AG10803 (cell line): ENCODE measurements at places on chromosomes 7 and 10.

DNA sequence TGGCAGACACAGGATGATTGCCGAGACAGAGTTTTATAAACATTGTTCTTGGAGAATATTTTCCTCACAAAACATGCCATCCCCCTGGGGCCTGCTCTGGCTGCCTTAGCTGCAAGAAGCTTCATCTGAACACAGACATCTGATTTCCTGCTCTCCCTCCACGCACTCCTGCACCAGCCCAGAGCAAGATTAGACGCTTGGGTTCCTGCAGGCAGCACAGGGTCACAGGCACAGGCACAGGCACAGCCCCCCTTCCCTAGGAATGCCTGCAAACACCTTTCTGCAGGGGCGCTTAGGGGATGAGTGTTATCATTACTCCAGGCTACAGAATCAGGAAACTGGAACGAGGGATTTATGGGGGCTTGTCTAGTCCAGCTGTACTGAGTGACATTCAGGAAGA lies 450.3 kb downstream of the GRID1 start:
- DNase-seq, result no peak

- DNase-seq, result no peak
Measured at GRCh38 chr10:28157379-28157778, 145.5 kb downstream of the MPP7 start.

DNA sequence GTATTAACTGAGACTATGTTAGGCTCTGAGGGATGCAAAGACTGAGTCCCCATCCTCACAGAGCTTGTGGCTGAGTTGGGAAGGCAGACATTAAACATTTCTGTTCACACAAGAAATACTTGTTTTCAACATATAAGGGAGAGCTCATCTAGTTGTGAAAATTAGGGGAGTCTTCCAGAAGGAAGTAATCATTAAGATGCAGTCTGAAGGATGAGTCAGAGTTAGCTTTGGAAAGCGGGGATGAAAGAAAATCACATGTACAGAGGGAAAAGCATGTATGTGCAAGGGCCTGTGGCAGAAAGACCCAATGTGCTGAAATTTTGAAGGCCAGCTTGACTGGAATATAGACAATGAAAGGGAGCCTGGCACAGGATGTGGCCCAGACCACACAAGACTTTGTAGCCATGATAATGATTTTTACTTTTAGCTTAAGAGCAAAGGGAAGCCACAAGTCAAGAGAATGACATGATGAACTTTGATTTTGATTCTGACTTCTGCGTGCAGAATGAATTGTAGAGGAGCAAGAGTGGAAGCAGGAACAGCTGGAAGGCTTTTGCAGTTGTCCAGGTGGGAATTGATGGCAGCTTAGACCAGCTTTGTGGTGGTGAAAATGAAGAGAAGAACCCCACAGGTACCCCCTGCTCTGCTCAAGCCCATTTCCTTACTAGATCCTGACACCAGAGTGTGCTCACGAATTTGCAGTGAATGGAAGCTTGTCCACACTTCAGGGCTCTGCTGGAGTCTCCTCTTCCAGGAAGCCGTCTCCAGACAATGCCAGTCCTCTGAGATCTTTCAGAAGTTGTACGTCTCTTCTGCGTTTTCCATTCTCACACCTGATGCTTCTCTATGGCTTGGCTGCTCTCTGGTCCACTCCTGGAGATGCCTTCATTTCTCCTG lies 115.6 kb downstream of the ATXN7L1 start:
- peak; percentile 72 for DNase-seq

DNA sequence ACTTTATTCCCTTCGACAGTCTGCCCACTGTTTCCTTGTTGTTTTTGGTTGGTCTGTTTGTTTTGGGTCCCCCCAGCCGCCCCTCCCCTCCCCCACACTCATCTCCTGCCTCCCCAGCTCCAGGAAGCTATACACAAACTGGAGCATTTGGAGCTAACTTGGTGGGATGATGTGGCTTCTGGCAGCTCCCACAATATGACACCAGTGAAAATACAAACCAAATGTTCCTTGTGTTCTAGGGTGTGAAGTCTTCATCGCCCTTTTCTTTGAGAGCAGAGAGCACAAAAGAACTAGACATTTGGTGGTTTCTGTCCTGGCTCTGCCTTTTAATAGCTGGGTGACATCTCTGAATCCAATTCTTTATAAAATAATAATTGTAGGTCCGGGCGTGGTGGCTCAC lies 33.8 kb downstream of the CREB5 start:
- no peak for DNase-seq

- DNase-seq, result no peak
Measured at GRCh38 chr10:76642358-76642757, 995.2 kb downstream of the KCNMA1 start.

DNA sequence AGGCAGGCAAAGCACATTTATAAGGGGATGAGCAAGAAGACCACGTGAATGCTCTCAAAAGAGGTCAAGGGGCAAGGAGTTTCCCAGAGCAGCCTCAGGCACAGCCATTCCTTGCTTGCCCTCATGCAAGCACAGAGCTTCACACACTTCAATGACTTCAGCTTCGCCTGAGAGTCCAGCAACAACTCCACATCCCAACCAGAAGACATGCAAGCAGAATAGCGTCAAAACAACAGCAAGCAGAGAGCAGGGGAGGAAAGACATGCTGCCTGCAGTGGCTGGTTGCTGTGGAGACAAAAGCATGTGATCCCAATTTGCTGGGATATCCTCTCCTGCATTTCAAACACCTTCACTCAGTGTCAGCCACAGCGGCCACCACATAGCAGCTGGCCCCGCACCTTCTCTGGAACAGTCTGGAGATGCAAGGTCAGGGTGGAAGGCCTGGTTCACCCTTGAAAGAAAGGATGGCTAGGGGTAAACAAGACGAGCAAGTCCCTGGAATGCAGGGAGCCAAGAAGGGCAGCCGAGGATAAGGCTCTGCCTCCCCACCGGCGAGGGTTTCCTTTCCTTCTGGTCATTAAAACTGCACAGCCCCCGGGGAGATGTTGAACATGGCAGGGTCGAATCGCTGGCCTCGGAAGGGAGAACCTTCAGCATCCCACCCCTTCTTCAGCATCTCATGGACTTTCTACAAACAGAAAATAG lies 60.2 kb upstream of the CAMK2B start:
- DNase-seq, result no peak

DNA sequence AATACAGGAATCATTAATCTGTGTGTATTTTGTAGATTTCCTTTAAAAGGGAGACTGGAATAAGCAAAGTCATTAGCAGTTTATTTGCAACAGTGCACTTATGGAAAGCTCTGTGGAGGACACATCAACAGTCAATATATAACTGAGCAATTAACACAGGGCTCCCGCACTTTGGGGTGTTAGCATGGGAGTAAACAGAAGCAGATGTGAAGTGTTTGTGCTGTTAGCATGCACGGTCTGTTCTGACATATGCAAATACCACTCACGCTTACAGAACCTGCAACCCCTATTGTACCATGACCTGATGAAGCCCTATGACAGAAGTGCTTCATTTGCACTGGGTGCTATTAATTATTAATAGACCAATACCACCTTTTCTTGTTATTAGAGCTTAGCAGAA lies 118.9 kb downstream of the PPP1R3A start:
- DNase-seq, result no peak

- DNase-seq, result no peak
Measured at GRCh38 chr7:5795752-5796475, 14.5 kb upstream of the RNF216 start.

- peak; percentile 88 for DNase-seq
Measured at GRCh38 chr7:140541513-140542227, 62.4 kb upstream of the MKRN1 start.

GRCh38 chr7:120475994-120476393 lies 203.0 kb downstream of the KCND2 start:
- DNase-seq, result no peak

GRCh38 chr7:15886626-15887025 lies 200.1 kb upstream of the MEOX2 start:
- no peak for DNase-seq

- peak; percentile 60 for DNase-seq
Measured at GRCh38 chr10:127157506-127158200, 38.7 kb downstream of the INSYN2A start.

GRCh38 chr10:132752378-132752777 lies 33.6 kb downstream of the NKX6-2 start:
- DNase-seq, result no peak

GRCh38 chr10:108862676-108863350 lies 1060.5 kb downstream of the XPNPEP1 start:
- DNase-seq, result no peak

- no peak for DNase-seq
Measured at GRCh38 chr10:71633920-71634319, 85.7 kb downstream of the C10orf105 start.

GRCh38 chr7:12550956-12551355 lies 19.6 kb upstream of the SCIN start:
- DNase-seq, result peak; percentile 44

- DNase-seq, result peak; percentile 31
Measured at GRCh38 chr10:77888356-77888703, 38.2 kb downstream of the DLG5 start.

GRCh38 chr7:24830440-24831050 lies 73.3 kb upstream of the GSDME start:
- no peak for DNase-seq

GRCh38 chr7:47815867-47816266 lies 132.4 kb downstream of the PKD1L1 start:
- no peak for DNase-seq

DNA sequence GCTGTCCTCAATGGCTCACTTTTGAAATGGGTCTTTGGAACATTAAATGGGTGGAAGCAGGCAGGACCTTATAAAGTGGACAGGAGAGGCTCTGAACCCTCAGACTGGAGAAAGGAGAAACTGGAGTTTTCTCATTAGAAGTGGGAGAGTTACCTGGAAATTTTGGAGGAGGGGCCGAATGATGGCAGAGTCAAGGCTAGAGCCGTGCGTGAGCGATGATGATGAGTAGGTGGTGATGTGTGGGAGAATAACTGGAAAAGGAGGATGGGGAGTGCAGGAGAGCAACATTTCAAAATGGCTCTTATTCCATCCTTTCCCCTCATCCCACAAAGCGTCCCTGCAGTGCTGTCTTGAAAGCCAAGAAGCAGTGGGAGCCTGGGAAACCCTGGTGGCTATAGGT lies 274.0 kb downstream of the LRMDA start:
- no peak for DNase-seq

DNA sequence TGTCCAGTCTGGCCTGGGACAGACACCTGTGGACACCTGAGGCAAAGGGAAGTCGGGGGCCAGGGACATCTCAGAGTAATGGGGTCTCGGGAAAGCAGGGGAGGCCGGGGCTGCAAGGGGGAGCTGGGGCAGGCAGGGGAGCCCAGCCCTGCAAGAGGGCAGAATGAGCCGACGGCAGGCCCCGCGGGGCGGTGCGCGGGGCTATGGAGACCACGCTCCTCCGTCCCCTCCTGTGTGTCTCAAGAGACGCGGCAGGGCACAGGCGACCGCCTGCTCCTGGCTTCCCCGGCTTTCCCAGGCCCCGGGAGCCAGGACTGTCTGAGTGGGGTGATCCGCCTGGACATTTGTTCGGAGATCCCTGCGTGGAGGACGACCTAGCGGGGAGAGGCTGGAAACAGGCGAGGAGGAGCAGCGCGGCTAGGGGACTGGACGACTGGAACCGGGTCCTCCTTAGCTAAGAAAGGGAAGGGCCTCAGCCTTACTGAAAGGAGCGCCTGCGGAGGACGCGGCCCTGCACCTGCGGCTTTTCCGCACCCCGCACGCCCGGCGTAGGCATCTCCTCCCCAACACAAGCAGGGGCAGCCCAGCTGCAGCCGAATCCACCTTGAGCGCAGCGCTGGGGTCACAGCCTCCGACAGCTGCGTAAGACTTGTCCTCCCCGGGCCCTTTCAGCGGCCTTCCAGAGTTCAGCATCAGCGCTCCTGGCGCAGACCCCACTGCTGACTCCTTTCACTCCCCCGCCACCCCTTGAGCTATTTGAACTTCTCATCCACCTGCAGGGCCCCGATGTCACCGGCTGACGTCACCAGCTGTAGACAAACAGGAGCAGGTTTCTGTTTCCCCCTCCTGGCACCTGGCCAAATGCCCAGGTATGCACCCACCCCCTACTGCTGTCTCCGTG lies 176.4 kb downstream of the ZNF248 start:
- no peak for DNase-seq

GRCh38 chr10:96370584-96371157 lies 11.9 kb upstream of the OPALIN start:
- peak; percentile 41 for DNase-seq

DNA sequence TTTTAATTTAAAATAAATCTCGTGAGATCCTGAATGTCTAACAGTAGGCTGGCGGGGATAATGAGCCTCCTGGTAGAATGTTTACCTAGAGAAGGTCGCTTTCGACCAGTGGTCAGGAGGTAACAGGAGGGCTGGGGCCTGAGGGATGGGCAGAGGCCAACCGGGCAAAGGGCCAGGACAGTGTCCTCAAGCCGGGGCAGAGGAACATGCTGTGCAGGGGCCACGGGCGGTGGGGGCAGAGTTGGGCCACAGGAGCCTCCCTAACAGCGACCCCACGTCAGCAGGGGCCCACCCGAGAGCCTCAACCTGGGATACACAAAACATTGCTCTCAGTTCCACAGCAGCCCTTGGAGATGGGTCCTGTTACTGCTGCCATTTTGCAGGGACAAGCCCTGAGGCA lies 14.5 kb downstream of the CFAP46 start:
- DNase-seq, result no peak

GRCh38 chr10:101834341-101834740 lies 9.3 kb downstream of the KCNIP2 start:
- no peak for DNase-seq

DNA sequence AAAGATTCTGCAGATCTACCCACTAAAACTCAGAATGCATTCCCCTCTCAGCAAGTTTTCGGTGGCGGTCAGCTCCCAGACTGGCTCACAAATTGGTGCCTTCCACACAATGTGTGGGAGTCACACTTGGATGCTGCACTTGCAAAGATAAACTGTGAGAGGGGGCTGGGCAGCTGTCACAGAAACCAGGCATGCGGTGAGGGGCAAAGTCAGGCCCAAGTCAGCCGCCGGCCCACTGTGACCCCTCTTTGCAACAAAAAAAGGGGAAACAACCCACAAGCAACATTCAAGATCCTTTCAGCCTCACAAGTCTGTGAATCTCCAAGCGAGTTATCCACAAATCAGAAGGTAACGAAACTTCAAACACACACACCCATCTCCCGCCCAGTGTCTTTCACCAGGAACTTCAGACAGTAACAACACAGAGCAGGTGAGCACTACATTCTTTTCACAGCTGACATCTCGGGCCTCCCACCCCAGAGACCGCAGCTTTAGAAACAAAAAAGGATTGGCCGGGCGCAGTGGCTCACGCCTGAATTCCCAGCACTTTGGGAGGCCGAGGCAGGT lies 32.0 kb downstream of the SNX8 start:
- no peak for DNase-seq

GRCh38 chr7:153454306-153454705 lies 597.9 kb upstream of the DPP6 start:
- no peak for DNase-seq

DNA sequence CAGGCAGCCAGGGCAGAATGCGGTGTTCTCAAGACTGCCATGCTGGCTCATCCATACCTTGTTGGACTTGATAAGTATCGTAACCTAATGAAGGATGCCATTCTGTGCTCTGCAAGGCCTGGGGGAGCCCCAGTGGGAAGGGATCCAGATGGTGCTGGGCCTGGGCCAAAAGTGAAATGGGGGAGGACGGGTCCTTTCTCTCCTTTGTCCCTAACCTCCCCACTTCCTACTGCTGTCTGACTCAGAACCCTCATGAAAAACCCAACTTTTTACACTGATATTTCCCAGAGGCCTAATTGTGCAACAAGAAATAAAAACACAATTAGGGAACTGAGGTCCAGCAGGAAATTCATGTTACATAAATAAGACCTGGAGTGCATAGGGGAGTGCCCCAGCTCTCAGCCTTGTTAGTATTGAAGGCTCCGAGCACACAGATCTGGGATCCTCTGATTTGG lies 193.7 kb upstream of the SVIL start:
- no peak for DNase-seq

GRCh38 chr7:1671594-1672451 lies 1.7 kb downstream of the ELFN1 start:
- no peak for DNase-seq
